Posterior cingulate gyrus (tissue), 11 donors: ENCODE measurements at places on chromosomes 16 and 17.

GRCh38 chr17:56665864-56666263 lies 72.4 kb downstream of the NOG start:
- DNase-seq = no peak

- peak; percentile 90 for DNase-seq
These were observed 3.6 kb upstream of the ZNHIT3 start for GRCh38 chr17:36482611-36483504.

DNA sequence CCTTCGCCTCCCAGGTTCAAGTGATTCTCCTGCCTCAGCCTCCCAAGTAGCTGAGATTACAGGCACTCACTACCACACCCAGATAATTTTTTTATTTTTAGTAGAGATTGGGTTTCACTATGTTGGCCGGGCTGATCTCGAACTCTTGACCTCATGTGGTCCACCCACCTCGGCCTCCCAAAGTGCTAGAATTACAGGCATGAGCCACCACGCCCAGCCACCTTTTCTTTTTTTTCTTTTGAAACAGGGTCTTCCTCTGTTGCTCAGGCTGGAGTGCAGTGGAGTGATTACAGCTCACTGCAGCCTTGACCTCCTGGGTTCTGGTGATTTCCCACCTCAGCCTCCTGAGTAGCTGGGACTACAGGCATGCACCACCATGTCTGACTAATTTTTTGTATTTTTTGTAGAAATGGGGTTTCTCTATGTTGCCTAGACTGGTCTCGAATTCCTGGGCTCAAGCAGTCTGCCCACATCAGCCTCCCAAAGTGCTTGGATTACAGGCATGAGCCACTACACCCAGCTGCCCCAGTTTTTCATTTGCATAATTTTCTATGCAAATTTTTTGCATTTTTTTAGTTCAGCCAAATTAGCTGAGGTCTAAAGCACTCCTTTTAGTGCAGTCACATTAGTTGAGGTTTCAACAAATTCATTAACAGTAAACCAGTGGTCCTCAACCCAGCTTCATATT lies 11.3 kb downstream of the WWP2 start:
- no peak for DNase-seq

DNA sequence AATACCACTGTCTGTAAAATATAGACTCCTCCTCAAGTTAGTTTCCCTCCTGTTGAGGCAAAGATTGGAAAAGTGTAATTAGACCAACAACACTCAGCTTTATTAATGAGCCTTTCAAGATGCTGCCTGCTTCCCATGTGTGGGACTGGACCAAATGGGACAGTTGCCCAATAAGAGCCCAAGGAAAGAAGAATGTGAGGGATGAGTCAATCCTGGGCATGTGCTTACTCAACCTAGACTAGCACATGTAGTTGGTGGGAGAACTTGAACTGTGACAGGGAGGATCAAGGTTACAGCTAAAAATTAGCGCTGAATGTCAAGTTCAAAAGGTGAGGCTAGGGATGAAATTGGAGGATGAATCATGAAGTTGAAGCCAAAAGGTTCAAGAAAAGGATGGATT lies 435.5 kb downstream of the CA10 start:
- no peak for DNase-seq

DNA sequence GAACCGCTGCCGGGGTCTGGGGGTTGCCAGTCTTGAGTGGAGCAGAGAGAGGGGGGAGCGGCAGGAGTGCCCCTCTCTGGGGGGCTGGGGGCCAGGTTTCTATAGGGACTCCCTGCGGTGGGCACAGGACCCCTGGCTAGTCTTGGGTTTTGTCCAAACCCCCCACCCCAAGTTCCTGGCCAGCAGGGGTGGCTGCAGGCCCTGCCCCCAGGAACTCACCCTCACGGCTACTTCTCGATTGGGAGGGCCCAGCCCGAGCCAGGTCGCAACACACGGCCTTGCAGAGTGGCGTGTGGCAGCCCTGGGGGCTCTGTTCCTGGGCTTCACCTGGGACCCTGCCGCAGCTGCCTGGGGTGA lies 601 bp downstream of the CDH15 start:
- DNase-seq = no peak

GRCh38 chr16:89842471-89843408 lies 14.5 kb downstream of the SPIRE2 start:
- DNase-seq = no peak

DNA sequence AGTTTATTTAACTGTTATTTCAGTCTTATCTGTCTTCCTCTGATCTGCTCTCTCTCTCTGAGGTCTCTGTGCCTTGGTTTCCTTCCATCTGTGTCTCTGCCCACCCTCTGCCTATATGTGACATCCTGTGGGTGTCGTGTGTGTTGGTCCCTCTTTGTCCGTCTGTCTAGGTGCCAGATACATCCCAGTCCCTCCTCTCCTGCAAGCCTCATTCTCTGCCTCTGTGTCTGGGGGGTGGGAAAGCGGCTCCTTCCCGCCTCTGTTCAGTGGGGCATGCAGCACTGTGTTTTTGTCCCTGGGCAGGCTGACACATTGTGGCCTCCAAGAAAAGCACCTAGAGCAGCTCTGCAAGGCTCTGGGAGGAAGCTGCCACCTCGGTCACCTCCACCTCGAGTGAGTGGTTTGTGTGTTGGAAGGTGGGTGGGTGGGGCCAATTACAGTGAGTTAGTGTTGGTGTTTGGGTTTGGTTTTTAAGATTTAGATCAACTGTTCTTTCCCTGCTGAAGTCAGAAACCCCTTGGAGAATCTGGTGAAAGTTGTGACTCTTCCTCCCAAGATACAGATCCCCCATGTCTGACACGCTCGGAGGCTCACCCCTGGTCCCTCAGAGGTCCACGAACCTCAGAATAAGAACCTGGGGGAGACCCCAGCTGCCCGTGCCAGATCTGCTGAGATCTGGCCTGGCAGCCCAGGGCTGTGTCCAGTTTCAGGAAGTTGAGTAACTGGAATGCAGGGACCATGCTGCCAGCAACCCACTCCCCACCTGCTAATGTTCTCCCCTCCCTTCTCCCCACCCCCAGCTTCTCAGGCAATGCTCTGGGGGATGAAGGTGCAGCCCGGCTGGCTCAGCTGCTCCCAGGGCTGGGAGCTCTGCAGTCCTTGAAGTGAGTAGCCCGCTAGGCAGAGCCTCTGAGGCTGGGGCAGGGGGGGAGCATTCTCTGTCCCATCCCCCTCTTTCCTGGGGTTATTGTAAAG lies 50.9 kb upstream of the CPNE2 start:
- DNase-seq = no peak

GRCh38 chr16:59116744-59117143 lies 382.6 kb upstream of the GOT2 start:
- DNase-seq = no peak

GRCh38 chr17:69047368-69048263 lies 13.1 kb downstream of the ABCA9 start:
- DNase-seq = no peak

GRCh38 chr16:85166281-85166680 lies 54.0 kb upstream of the CIBAR2 start:
- DNase-seq = no peak

DNA sequence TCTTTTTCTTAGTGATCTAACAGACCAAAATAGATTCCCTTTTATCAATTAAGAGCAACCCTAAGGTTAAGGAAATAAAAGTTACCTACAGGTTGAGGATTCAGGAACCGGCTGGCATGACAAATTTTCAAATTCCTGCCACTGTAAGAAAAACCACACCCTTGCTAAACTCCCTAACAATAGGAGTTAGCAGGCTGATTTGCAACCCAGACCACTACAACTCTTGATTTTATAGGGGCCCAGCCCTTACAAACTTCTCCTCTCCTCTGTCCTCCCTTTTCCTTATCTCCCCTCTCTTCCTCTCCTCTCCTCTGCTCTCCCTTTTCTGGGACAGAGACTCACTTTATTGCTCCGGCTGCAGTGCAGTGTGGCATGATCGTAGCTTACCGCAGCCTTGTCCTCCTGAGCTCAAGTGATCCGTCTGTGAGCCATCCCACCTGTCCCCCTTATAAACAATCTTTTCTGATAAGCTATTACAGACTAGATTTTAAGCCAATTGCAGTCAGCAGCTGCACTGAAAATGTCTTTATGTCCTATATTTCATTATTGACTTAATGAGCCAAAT lies 418.9 kb downstream of the CDH8 start:
- no peak for DNase-seq

DNA sequence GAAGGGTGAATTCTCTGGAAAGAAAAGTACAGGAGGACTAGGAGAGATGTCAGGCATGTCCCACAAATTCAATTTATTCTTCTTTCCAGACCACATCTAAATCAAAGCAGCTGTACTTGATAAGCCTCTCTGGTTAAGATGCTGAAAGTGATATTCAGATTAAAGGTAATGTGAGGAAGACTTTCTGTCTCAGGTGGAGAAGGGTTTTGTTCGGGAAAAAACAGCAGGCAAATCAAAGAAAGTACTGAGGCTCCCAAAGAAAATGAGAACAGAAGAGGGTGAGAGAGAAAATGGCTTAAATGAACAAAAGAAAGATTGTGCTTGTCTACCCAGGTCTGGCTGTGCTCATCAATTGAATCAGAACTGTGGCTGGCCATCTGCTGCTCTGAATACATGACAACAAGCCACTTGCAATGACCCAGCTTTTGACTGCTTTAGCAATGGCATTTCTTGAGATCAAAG lies 55.6 kb downstream of the MMD start:
- no peak for DNase-seq

DNA sequence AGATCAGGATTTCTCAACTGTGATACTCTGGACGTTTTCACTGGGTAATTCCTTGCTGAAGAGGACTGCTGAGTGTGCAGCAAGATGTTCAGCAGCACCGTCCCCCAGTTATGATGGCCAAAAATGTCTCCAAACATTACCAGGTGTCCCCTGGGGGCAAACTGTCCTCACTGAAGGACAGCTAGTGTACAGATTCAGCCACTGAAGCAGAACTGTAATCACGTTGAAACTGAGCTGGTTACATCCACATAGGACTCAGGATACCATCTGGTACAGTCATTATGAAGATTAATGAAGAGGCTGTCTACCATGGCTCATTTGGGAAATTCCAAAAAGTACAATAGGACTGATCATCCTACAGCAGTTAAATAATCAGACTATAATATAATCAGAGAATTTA lies 43.3 kb upstream of the GINS3 start:
- DNase-seq = no peak

GRCh38 chr17:60089096-60089806 lies 10.5 kb upstream of the HEATR6 start:
- DNase-seq = no peak

DNA sequence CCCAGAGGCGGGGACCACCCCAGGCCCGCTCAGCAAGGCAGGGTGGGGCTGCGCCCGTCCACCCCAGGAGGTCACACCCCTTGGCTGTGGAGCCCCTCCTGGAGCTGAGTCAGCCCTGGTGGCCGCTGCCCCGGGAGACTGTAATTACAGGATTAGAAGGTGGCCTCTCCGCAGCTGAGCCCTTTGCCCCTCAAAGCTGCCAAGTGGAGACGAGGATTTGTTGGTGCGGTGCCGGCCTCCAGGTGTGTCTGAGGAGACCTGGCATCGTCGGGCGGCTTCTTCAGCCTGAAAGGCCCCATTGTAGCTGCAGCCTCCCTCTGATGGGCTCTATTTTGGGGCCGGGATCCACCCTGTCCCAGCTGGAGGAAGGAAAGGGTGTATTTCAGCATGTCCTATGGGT lies 22.7 kb upstream of the SPNS2 start:
- DNase-seq = no peak

- no peak for DNase-seq
These were observed 1.4 kb downstream of the ENDOV start for GRCh38 chr17:80416260-80416939.

GRCh38 chr16:31083981-31084380 lies 4.8 kb downstream of the PRSS53 start:
- DNase-seq = no peak

- peak; percentile 65 for DNase-seq
These were observed 27.3 kb downstream of the ZNF778 start for GRCh38 chr16:89244754-89245153.

DNA sequence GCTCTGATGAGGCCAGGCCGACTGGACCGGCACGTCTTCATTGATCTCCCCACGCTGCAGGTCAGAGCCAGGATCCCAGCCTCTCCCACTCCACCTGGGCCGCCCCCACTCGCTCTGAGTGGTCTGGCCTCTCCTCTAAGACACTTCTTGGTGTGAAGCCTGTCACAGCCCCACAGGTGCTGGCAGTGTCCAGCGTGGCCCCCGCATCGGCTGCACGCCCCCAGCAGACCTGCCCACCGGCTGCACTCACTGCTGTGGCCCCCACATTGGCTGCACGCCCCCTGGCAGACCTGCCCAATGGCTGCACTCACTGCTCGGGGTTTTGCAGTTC lies 15.8 kb upstream of the RPL13 start:
- DNase-seq = no peak

DNA sequence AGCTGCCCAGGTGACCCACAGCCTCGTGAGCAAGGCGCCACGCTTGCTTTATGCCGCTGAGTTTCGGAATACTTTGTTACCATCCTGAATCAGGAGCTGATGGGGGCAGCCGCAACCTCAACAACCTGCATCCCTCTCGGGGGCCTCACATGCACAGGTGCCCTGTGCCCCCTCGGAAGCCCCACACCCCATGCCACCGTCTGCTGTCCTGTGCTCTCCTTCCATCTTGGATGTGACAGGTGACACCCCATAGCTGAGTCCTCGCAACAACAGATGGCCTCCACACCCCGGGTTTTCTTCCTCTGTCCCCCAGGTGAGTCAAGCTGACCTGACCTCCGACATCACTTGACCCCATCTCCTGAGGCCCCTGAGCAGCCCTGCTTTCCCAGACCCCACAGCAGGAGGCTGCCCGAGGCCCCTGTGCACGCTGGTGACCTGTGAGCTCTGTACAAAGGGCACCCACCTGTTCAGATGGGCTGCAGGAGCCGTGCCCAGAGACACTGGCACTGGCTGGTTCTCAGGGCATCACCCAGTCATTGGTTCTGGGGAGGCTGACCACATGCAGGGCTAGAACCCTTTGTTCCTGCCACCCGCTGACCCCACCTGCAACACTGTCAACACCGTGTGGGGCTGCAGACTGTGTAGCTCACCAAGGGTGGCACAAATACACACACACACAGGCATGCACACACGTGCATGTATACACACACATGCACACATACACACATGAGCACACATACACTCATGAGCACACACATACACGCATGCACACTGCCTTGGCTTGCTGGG lies 57.7 kb downstream of the RMI2 start:
- no peak for DNase-seq

- no peak for DNase-seq
These were observed 153.3 kb downstream of the CDH11 start for GRCh38 chr16:64968539-64968938.

- DNase-seq = no peak
These were observed 212.8 kb upstream of the ELAC2 start for GRCh38 chr17:13230350-13231264.

- DNase-seq = no peak
These were observed 90.1 kb downstream of the KCNJ2 start for GRCh38 chr17:70259400-70259799.
